Hippocampal formation (tissue), 2 donors: ENCODE measurements at places on chromosomes 1 and 21.

DNA sequence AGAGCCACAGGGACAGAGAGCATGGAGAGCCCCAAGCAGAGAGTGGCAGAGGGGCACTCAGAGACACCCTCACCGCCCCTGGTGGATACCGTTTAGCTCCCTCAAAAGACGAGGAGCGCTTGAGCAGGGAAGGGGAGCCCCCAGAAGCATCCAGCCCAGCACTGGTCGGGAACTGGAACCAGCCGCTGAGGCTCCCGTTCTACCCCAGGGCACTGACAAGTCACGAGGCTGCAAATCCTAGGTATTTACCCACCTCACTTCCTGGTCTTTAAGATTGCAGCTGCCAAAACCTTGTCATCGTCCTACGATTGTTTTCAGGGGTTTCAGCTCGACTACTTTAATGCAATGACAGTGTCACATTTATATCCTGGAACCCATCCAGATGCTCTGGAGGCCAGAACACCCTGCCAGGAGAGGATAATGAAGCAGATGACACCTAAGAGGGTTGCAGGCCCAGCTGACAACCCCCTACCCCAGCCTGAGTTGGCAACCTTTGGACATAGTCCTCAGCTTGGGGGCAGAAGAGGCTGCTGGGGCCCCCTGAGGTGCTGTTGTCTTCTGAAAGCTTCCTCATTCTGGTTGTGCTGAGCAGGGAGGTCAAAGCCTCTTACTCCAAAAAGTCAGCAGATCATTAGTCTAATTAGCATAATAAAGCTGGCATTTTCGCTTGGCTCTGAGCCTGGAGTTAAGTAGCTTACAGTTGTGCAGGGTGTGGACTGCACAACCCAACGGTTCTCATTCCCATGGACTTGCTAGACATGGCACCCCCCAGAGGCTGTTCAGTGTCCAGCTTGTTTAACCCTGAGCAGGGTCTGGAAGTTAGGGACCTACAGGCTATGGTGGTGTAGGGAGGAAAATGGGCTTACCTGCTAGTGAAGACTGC lies 20.6 kb upstream of the BACE2 start:
- DNase-seq: no peak

- no peak for DNase-seq
Measured at GRCh38 chr21:29316029-29316742, 17.5 kb downstream of the BACH1 start.

GRCh38 chr21:33132054-33132453 lies 62.1 kb downstream of the OLIG1 start:
- DNase-seq: no peak

DNA sequence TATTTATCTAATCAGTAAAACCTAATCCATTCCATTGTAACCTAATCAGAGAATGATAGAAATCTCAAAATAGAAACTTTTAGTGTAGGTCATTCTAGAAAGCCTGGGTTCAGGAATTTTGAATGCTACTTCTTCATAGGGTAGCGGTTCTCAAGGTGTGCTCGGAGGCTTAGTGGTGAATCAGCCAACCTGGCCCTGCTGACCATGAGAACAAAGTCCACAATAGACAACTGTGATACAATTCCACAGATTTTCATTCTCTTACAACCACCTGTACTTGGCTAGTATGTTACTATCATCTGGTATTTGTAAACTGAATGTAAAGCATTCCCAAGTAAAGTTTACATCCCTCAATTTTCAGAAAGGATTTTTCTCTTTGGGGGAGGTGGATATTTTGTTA lies 7.5 kb upstream of the PUM1 start:
- no peak for DNase-seq

DNA sequence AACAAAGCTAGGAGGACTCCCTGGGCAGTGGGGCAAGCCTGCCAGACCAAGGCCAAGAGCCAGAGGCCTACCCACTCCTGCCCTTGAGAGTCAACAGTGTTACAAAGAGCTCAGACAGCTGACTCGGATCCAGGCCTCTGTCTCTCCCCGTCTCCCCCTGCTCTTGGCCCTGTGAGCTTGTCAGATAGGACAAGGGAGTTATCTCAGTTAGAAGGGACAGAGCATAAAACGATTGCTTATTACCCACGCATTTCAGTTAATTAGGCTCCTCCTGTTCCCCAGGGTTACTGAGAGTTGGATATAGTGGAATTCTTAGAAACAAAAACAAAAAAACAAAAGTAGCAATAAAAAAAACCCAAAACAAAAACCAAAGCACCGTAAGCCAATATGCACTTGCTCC lies 1.3 kb downstream of the SLC41A1 start:
- peak; percentile 56 for DNase-seq

DNA sequence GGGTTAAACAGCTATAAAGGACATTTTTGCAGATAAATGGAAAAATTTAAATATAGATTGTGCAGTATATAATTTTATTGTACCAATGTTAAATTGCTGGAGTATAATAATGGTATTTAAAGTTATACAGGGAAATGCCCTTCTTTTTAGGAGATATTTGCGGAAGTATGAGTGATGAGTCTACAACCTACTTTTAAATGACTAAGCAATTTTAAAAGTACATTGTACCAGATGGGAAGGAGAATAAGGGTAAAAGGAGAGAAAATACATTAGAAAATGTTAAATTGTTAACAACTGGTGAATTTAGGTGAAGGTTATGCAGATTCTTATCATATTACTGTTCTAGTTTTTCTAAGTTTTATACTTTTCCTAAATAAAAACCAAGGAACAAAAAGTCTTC lies 91.8 kb downstream of the ZZZ3 start:
- no peak for DNase-seq

DNA sequence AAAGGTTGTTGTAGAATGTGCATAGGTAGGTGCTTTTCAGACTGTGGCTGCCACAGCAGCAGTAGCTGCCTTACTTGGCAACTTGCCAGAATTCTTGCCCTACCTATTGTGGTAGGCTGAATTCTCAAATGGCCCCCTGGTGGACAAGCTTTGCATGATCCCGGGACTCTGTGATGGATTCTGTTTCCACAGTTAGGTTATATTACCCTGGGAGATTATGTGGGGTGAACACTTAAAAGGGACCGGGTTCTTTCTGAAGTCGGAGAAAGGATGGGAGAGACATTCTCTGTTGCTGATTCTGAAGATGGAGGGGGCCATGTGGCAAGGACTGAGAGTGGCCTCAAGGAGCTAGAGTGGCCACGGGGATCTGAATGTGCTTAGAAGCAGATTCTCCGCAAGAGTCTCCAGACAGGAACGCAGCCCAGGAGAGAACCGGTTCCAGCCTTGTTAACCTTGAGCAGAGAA lies 32.1 kb upstream of the KCNE1 start:
- DNase-seq: no peak

DNA sequence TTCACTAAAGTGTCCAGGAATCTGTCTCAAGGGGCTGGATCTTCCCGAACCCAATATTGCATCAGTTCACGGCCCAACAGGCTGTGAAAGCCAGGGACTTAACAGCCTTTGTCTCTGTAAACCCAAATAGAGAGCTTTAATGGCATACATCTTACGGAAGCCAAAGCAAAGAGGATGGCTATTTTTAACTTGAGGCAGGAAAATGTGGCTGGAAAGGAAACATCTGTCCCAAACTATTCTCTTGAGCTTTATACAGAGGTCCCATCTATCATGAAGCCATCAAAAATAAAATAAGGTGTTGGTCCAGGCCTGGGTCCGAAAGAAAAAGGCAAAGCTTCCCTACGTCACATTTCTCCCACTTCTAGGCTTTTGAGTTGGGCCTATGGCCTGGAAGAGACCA lies 7.7 kb upstream of the CD34 start:
- no peak for DNase-seq

GRCh38 chr1:1430114-1430982 lies 5.1 kb upstream of the VWA1 start:
- DNase-seq: peak; percentile 78

- no peak for DNase-seq
Measured at GRCh38 chr1:66283622-66284041, 250.3 kb upstream of the SGIP1 start.

DNA sequence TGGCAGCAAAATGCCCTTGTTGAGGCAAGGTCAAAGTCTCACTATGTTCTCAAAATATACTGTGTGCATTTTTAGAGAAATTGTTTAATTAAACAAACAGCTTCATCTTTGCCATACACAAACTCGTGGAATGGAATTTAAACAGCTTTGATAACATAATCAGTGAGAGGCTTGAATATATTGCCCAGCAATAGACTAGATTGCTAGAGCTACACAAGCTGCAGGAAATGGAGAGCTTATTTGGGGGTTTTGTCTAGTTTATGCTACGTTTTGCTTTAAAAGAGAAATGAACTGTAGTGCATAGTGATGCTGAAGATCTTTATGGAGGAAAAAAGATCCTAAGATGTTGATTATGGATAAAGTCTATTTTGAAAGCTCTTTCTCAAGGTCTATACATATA lies 166.8 kb upstream of the HMCN1 start:
- DNase-seq: no peak

GRCh38 chr1:4048076-4048475 lies 148.0 kb upstream of the C1orf174 start:
- DNase-seq: no peak

DNA sequence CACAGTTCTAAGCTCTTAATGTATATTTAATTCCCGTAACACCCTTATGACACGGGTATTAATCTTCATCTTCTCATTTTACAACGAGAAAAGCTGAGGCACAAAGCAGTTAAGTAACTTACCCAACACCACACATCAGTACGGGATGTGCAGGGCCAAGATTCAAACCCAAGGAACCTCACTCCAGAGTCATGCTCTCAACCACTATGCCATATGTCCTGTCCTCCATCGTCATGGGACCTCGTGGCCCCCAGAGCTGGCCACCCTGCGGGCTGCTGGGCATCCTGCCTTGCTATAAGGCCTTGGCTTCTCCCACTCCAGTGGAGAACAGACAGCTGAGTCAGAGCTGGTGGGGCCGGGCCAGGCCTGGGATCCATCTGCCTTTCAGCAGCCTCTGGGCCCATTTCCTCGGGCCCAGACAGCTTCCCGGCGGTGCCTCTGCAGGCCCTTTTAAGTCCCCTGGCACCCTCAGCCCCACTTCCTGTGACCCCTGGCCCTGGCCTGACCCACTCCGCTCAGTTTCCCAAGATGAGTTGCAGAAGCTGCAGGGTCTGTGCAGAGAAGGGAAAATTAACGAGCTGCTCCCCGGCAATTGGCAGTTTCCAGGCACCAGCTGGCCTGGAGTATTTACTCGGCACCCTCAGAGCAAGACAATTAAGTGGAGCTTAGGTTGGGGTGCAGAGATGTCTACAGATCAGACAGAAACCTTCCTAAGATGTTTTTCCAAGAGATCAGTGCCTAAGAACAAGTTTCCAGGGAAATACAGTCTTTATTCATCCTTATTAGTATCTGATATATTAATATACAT lies 98.2 kb downstream of the EPHB2 start:
- peak; percentile 25 for DNase-seq

DNA sequence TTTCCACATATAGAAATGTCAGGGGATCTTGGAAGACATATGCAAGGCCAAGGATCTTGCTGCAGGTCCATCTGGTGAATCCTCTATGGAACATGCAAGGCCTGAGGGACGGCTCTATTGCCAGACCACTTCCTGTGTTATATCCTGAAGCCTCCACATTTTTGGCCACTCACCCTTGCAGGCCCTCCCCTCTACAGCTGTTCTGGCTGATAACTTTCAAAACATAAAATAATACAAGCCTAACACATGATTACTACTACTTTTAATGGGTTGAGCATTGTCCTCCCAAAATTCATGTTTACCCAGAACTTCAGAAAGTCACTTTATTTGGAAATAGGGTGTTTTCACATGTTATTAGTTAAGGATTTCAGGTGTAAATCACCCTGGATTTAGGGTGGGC lies 18.5 kb upstream of the LYPLAL1 start:
- no peak for DNase-seq

- no peak for DNase-seq
Measured at GRCh38 chr1:2312515-2313301, 78.6 kb downstream of the MORN1 start.

GRCh38 chr1:113128116-113128515 lies 55.1 kb downstream of the LRIG2 start:
- no peak for DNase-seq

- DNase-seq: no peak
Measured at GRCh38 chr1:198687429-198687828, 48.6 kb downstream of the PTPRC start.

DNA sequence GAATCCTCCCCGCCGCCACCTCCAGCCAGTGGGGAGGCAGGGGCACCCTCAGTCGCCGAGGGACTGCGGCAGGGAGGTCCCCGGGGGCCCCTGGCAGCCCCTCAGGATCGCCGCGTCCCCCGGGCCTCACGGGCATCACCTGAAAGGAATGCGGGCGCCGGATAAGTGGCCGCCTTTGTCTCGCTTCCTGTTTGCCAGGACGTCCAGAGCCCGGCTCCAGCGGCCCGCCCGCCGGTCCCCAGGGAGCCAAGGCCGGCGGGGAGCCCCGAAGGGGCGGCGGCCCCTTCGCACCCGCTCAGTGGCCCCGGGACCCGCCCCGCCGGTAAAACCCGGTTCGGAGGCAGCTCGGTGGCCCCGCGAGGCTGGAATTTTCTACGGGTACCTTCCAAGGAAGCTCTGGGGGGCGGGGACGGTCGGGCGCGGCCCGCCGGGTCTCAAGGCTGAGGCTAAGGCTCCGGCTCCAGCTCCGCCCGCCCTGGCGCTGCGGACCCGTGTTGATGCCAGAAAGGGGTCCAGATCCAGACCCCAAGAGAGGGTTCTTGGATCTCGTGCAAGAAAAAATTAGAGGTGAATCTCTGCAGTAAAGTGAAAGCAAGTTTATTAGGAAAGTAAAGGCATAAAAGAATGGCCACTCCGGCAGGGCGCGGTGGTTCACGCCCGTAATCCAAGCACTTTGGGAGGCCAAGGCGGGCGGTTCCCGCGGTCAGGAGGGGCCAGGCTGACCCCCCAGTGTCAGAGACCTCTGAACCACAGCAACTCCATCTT lies 12.6 kb downstream of the TINAGL1 start:
- DNase-seq: no peak

- DNase-seq: peak; percentile 31
Measured at GRCh38 chr21:38804789-38805327, 871 bp upstream of the ETS2 start.

GRCh38 chr21:27196651-27197050 lies 229.8 kb upstream of the ADAMTS5 start:
- no peak for DNase-seq

DNA sequence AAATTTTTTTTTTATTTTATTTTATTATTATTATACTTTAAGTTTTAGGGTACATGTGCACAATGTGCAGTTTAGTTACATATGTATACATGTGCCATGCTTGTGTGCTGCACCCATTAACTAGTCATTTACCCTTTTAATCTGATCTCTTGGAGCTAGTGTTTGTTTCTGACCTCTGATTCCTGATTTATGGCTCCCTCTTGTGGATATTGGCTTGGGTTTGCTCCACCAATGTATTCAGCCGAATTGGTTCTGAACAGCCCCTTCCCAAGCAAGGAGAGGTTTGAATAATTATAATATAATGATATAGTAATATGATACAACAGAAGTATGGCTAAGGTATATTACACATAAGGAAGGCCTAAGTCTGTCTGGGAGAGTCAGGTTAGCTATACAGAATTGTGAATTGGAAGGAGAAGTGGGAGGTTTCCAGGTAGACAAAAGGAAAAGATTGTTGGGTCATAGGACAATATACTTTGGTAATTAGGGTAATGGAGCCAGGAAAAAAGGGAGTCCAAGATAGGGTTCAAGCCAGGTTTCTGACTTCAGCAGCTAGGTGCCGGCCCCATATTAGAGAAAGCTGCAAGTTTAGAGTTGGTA lies 53.1 kb upstream of the HMCN1 start:
- peak; percentile 46 for DNase-seq
